CD4-positive, alpha-beta T cell (primary cell): ENCODE measurements at places on chromosomes 5 and 9. TPM values are rescaled to one million over a fixed set of nuclear protein-coding genes. Genes with fewer than 3 reads are reported as not detected.

The PLPPR1 gene
- total RNA-seq: not detected

The BNC2 gene
- total RNA-seq: not detected

The ADAM19 gene
- 29.1 TPM for total RNA-seq

The SLC45A2 gene
- not detected for total RNA-seq

The SELENOP gene
- not detected for total RNA-seq

The SNCAIP gene
- total RNA-seq: not detected

The CAVIN4 gene
- not detected for total RNA-seq

The PCDHB13 gene
- not detected for total RNA-seq

The WNT8A gene
- total RNA-seq: not detected

The PCDHA13 gene
- not detected for total RNA-seq

DNA sequence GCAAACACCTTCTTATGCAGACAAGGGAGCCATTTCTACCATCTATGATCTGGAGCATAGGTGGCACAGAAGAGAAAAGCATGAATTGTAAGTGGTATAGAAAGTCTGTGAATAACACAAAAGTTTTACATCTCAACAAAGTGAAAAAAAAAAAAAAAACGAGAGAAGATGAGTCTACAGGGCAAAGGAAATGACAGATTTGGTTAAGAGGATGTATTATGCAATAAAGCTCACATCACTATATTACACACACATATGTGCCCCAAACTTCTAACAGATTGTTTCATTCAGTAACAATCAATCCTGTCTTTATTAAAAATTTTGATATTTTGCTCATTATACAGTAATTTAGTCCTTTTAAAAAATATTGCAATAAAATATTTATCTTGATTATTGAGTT, 49.8 kb downstream of the CERT1 start:
- DNase-seq: no peak

DNA sequence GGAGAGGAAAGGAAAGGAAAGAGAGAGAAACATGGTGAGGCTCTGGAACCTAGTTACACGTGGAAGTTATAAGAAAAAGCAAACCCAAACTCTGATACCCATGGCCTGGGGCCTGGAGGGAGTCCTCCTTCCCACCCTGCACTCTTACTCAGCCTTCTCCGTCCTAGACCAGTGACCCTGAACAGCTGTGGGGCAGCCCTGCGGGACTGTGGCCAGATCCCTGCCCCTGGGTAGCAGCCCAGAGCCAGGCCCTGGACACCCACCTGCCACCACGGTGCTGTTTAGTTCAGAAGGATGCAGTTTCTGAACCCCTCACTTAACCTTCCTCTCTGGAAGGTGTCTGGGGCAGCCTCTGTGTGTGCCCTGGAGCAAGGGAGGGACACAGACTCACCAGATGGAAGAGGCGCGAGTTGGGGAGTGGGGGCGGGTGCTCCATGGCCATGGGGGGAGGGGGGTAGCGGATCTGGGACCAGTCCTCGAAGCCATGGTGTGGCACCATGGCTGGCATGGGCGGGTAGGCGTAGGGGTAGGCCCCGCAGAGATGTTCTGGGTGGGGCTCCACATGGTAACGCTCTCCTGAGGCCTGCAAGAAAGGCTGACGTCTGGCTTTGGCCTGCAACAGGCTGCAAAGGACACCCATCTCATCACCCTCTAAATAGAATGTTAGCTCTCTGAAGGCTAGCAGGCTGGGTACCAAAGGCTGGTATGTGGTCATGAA, 13.0 kb downstream of the GPX3 start:
- DNase-seq: no peak

DNA sequence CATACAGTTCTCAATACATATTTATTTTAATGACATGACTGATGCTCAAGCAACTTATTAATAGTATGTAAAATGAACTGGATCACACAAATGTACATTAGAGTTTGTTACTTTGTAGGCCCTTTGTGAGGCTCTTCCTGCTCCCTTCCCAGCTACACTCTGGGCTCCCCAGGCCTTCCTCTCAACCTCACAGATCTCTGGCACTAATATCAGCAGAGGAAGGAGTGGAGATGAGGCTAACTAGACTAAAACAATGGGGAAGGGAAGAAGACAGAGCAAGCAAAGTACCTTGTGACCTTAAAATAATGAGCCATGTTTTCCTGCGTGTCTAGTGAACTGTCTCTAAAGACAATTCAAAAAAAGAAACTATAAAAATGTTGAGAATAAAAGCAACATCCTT, 30.3 kb upstream of the TEK start:
- DNase-seq: no peak

- no peak for DNase-seq
These were observed 30.9 kb downstream of the GSN start for GRCh38 chr9:121298689-121299466.

DNA sequence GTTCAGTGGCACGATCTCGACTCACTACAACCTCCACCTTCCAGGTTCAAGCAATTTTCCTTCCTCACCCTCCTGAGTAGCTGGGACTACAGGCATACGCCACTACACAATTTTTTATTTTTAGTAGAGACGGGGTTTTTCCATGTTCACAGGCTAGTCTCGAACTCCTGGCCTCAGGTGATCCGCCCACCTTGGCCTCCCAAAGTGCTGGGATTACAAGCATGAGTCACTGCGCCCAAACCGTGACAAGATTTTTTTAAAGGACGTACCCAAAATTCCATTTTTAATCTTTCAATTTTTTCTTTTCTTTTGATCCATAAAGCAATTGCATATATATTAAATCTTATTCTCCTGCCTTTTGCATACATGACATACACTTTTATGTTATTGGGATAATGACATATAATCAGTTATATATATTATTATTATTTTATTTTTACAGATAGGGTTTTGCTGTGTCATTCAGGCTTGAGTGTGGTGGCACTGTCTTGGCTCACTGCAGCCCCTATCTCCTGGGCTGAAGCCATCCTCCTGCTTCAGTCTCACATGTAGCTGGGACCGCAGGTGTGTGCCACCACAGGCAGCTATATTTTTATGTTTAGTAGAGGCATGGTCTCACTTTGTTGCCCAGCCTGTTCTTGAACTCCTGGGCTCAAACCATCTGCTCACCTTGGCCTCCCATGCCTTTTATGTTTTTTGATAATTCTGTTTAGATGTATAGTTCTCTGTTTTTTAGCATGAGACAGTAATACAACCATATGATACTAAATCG, 71.9 kb downstream of the RAB24 start:
- DNase-seq: no peak

DNA sequence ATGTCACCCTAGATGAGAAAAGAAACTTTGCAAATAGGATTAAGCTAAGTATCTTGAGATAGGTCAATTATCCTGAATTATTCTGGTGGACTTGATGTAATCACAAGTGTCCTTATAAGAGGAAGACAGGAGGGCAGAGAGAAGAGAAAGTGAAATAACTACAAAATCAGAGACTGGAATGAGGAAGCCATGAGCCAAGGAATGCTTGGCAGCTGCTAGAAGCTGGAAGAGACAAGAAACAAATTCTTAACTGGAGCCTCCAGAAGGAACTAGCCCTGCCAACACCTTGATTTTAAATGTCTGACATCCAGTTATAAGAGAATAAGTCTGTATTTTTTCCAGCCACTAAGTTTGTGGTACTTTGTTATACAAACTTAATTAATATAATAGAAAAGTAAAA, 480.0 kb downstream of the NR2F1-AS1 start:
- DNase-seq: no peak

- DNase-seq: no peak
These were observed 11.7 kb downstream of the CAVIN4 start for GRCh38 chr9:100589582-100589981.

DNA sequence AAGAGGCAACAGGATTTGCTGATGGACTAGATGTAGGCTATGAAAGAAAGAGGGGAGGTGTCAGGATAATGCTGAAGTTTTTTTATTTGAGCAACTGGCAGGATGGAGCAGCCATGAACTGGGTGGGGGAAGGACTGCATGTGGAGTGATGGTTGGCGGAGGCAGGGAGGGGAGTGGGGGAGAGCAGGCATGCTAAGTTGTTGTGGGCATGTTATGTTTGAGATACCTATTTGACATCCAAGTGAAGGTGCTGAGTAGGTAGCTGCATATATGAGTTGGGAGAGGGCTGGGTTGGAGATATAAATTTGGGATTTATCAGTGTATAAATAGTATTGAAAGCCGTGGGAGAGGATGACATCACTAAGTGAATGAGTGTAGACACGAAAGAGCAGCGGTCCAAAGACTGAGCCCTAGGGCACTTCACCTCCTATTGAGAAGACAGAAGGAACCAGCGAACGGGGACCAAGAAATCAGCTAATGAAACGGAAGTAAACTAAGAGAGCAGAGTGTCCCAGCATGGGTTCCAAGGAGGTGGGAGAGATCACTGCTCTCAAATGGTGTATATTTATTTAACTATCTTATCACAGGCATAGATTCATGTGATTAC, 7.4 kb downstream of the BSPRY start:
- DNase-seq: no peak

GRCh38 chr9:91191411-91192380, 170.0 kb downstream of the AUH start:
- no peak for DNase-seq

GRCh38 chr5:142977363-142978051, 207.3 kb downstream of the ARHGAP26 start:
- peak; percentile 18 for DNase-seq

GRCh38 chr9:124013309-124014210, 2.0 kb downstream of the LHX2 start:
- DNase-seq: no peak

DNA sequence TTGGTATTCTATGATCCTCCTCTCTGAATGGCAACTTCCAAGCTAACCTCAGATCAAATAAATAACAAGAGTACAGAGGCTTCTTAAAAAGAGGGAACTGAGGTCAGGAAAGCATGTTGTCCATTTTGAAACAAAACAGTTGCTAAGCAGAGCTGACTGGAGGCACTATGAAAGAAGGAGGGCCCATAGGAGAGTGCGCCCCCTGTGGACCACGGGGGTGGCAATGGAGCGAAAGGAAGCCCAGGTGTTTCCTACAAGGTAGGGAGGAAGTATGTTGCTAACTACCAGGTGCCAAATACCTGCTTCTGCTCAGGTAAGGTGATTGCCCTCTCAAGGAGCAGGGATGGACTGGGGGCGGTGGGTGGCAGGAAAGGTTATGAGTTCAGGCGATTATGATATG, 101.8 kb upstream of the MAST4 start:
- DNase-seq: no peak

DNA sequence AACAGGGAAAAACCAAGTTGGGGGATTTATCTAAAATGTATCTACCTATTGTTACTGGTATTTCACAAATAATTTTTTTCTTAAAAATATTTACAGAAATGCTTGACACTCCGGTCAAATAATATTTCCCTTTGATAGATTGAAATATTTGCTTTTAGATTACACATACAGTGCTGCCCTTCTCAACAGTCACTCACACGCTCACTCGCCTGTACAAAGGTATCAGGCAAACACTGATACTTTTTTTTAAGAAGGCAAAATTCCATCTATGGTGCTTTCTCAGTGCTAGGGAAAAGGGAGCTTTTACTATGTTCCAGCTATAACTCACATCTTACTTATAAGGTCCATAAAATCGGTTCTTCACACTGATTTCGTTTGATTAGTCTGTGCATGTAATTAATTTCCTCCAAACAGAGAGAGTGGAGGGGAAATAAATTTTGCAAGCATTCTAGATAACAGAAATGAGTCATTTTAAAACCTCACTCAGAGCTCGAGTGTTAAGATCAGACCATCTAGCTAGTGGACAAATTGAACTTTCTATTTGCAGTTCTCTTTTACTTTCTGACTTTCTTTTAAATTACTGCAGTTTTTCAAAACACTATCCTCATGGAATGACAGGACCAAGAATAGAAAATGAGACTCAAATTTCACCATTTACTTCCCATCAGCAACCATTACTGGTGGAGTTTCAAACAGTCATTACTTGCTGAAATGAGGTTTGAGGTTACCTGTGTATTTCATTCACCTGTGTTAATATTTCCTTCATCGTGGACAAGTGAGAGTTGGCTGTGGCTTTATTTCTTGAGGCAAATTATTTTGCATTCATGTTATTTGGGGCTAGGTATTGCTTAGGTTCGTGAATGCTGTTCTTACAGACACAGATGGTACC, 273.2 kb downstream of the RAB3C start:
- no peak for DNase-seq

DNA sequence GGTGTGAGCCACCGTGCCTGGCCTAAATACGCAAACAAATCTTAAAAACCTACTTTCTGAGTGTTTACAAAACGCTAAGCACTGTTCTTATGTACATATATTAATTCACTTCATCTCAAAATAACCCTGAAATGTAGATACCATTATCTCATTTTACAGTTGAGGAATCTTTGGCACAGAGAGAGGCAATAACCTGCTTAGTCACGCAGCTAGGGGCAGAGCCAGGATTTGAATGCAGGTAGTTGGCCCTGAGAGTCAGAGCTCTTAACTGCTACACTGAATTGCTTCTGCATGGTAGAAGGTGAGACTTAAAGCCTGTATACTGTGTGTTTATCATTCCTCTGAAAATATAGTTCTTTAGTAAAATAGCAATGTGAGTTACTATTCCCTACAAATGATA, 21.9 kb downstream of the ARHGEF37 start:
- DNase-seq: no peak

- no peak for DNase-seq
These were observed 27.8 kb downstream of the BNIP1 start for GRCh38 chr5:173172166-173172565.

DNA sequence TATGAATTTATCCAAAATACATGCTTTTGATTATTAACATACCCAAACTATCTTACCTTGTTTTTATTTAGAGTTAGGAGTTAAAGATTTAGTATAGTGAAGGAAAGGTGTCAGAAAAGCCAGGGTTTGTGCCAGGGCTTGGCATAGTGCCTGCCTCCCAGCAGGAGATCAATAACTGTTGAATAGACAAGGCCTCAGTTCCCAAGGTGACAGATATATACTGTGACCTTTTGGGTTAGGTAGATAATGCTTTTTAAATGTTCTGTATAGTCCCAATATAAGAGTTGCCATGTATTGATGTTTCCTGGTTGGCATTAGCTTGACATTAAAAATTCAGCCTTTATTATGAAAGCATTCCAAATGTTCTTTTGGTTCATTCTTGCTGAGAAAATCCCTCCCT, 121.8 kb downstream of the MCTP1 start:
- no peak for DNase-seq

- no peak for DNase-seq
These were observed at the start of gene FBLL1 for GRCh38 chr5:168528521-168529373. FBLL1 (plus strand) TSS chr5:168529305; CDS start chr5:168529505, 200 bp downstream.

GRCh38 chr5:60261732-60262131, 368.2 kb upstream of the PDE4D start:
- DNase-seq: no peak

- no peak for DNase-seq
These were observed 5.9 kb upstream of the RAD23B start for GRCh38 chr9:107276966-107277710.

GRCh38 chr9:83956086-83956435, 24.0 kb downstream of the HNRNPK start:
- no peak for DNase-seq
